Non-pigmented ciliary epithelial cell (primary cell): ENCODE measurements at places on chromosomes 5 and 9.

DNA sequence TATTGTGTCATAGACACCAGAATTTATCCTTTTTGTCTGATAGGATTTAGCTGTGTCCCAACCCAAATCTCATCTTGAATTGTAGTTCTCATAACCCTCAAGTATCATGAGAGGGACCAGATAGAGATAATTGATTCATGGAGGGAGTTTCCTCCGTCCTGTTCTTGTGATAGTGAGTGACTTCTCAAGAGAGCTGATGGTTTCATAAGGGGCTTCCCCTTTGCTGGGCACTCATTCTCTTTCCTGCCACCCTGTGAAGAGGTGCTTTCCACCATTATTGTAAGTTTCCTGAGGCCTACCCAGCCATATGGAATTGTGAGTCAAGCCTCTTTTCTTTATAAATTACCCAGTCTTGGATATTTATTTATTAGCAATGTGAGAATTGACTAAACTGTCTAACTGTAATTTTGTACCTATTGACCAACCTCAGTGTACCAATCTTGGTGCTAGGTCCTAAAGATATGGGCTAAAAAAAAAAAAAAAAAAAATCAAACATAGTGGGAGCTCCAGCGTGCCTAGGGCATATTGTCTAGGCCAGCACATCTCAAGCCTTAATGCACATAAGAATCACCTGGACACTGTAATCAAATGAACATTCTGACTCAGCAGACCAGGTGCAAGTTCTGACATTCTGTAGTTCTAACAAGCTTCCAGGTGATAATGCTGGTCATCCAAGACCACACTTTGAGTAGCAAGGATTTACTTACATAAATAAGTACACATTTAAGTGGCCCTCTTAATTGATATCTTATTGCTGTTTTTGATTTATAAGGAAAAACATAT is 30.5 kb downstream of the ST8SIA4 start:
- DNase-seq = no peak

DNA sequence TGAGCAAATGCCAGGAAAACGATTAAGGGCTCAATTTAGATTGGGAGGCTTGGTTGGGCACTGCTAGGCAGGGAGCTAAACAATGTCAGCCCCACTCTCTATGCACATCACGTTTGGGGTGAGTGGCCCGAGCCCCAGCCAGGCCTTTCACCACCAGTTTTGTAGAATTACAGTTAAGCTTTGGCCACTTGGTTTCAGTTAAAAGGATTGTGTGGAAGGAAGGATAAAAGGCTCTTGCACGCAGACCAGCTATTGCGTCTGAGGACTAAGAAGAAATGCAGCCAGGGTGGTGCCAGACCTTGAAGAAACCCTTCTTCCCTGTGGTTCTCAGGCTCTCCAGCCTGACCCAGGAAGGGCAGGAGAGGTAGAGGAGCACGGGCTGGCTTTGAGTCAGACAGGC is 125.3 kb upstream of the SLC44A1 start:
- no peak for DNase-seq

DNA sequence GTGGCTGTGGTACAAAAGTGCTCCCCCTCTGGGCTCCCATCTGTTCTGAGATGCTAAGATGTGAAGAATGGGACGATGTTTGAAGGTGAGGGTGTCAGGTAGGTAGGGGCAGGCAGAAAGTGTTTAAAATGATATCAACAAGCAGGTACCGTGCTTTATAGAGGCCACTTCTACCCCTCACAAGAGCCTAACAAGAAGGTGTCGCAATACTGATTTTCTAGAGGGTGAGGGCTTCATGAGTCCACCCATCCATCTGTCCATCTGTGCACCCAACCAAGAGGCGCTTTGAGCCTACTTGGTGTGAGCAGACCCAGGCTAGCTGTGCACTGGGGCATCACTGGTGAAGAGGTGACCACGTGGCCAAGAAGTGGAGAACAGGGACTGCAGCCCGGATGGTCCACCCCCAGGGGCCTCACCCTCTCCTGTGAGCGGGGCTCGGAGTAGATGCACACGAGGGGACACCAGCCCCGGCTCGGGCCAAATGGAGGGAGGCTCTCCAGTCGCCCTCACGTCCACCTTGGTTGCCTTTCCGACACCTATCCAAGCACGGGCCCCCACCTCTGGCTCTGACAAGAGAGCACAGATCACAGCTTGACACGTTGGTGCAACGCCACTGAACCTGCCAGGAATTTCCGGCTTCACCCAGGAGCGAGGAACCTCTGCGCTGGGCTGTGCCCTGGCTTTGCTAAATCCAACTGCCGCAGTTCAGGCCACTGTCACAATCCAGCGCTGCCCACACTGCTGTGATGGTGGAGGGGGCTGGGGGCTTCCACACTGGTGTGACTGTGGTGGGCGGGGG is 34.5 kb downstream of the CRB2 start:
- DNase-seq = no peak

- DNase-seq = no peak
Observed at GRCh38 chr5:89241186-89241585, 358.2 kb upstream of the MEF2C start.

- no peak for DNase-seq
Observed at GRCh38 chr9:129549684-129550083, 71.2 kb downstream of the C9orf50 start.

DNA sequence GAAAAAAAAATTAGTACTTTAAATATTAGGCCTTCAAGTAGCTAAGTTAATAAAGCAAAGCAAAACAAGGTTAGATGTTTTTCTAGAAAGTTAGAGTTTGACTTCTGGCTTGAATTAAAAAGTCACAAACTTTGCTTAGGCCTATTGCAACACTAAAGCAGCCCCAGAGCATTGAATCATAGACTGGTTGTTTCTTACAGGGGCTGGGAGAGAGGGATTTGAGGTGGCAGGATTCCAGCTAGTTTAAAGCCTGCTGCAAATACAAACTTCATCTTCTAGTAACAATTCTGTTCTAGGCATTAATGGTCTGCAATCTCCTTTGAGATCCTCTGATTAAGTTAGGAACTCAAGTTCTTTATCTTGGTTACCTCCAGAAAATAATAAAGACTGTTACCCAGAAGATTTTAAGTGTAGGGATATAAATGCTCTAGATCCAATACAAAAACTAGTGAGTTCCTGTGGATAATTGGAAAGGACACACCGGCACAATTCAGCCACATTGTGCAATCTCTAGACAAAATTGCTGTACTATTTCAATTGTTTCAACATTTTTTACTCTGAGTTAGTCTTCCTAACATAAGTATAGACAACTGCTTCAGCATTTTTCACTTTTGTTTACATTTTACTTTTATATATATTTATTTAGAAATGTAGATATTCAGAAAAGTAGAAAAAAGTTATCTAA is 12.6 kb downstream of the OR13C5 start:
- no peak for DNase-seq

DNA sequence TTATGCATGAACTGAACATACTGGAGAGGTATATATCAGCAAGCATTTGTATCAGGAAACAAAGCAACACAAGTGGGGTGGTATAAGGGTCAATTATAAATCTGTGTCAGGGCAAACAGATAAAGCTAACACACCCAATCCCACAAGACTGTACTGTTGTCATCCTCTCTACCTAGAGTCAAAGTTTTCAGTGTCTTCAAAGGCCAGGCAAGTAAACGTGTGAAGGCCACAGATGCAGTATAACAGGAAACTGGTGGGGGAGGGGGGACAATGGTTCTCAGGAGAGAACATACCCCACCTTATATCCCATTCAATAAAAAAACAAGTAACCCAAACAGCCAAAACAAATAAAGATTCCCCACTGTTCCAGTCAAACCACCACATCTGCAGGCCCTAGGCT is 22.1 kb downstream of the ELP1 start:
- DNase-seq = no peak

DNA sequence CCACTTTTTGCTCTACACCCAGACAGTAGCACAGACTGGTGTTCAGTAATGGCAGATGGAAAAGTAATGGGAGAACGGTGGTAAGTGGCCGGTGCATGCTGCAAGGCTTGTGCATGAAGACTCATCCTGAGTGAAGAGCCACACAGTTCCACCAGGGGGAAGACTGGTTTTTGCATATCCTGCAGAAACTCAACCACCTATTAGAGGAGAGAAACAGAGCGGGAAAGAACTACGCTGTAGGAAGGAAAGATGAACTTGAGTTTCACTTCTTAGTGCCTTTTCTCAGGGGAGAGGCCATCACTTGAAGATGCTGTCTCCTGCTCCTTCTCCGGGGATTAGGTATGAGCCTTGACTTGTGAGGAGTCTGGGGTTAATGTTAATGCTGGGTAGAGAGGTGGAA is 9.4 kb upstream of the PRSS3 start:
- no peak for DNase-seq

GRCh38 chr9:101620452-101620851 is 25.7 kb upstream of the PPP3R2 start:
- DNase-seq = no peak

- no peak for DNase-seq
Observed at GRCh38 chr5:131899686-131900085, 45.8 kb downstream of the MEIKIN start.

- DNase-seq = no peak
Observed at GRCh38 chr9:2378266-2378665, 243.3 kb upstream of the VLDLR start.

DNA sequence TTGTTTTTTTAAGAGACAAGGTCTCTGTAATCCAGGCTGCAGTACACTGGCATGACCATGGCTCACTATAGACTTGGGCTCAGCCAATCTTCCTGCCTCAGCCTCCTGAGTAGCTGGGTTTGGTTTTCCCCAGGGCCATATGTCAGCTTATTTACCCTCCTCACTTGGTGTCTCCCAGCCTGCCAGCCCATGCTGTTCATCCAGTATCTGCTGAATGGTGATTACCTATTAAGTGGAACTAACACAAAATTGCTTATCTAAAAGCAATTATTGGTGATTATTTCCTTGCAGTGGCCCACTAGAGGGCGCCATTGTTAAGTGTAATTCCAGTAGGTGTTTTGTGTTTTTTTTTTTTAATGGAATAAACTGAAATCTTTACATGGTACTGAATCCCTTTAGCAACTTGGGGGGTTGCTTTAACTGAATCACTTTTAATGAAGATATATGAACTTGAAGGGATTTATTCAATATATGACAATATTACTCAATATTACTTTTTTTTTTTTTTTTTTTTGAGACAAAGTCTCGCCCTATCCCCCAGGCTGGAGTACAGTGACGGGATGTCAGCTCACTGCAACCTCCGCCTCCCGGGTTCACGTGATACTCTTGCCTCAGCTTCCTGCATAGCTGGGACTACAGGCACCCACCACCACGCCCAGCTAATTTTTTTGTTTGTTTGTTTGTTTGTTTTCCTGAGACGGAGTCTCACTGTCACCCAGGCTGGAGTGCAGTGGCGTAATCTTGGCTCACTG is 13.8 kb downstream of the EXOSC2 start:
- no peak for DNase-seq

DNA sequence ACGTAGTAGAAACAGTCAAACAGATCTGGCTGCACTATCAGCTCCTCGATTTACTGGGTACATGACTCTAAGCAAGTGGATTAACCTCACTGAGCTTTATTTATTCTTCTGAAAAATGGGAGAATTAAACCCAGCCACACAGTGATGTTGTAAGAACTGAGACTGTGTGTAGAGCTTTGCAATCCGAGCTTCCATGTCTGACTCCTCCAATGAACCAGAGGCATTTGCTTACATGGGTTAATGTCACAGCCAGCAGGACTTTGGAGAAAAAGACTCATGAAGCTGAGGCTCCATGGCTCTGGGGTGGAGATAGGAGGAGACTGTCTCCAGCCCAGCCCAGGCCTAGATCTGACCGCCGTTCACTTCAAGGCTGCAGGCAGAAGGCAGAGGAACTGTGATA is 201.3 kb downstream of the CDK5RAP2 start:
- DNase-seq = no peak

DNA sequence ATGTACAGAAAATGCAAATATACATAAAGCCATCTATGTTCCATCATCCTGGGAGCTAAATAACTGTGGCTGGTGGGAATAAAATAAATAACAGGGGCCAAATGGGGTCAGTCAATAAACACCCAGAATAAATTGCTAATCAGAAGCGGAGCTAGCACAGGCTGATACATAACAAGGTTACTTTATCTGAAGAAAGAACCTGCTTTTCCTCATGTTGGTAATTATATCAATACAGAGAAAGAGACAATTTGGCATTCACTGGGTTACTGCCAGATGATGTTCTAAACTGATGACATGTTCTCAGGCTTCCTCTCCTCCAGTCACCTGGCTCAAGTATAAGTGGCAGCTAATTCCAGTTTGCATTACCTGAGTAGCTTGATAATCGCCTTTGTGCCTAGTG is 144.9 kb upstream of the CD180 start:
- DNase-seq = no peak

DNA sequence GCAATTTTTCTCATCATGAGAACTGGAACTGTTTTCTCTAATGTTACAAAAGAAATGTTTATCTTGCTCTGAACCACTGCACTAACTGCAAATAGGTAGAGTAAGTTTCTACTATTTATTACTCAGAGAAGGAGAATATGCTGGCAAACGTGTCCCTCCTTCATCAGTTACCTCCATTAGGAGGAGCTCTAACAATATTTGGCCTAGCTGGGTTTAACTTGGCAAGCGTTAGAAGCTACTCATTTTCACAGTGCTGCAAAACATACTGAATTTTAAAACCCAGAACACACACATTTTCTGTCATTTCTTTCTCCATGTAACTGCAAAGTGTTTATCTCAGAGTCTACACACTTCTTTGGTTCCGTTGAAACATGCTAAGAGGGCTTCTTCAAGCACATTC is 101.0 kb upstream of the GABRG2 start:
- DNase-seq = no peak

GRCh38 chr5:14399054-14399692 is 182.4 kb upstream of the OTULINL start:
- DNase-seq = no peak

DNA sequence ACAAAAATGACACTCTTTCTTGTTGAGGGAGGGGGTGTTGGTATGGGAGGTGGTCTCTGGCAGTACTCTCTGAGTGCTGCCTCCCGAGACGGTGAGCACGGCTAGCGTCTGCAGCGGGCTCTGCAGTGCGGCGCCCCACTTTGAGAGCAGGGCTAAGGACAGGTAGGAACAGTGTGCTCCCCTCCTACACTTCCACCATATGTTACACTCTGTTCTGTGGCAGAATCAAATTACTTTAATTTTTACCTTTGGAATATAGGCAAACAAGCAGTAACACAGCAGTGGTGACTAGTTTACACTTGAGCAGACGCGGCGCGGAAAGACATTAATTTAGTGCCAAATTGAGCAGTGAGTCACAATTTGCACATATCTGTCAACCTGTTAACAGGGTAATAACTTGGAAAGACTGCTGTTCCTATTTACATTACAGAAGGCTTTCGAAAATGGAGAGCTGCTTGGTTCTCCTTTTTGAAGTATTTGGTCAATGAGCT is 136.3 kb downstream of the MED27 start:
- no peak for DNase-seq

DNA sequence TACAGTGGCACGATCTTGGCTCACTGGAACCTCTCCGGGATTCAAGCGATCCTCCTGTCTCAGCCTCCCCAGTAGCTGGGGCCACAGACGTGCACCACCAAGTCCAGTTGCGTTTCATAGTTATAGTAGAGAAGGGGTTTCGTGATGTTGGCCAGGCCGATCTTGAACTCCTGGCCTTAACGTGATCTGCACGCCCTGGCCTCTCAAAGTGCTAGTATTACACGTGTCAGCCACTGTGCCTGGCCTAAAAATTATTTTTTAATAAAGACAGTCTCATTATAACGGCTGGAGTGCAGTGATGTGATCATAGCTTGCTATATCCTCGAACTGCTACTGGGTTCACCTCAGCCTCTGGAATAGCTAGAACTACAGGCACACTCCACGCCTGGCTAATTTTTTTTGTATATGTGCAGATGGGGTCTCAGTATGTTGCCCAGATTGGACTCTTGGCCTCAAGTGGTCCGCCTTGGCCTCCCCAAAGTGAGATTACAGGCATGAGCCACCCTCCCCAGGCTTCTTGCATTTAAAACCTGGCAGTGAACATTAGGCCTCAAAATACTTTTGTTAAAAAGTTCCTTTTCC is 4.4 kb downstream of the NPM1 start:
- DNase-seq = no peak
